Skin of body (tissue), 3 donors: ENCODE measurements at places on chromosomes 1 and 21. TPM values are rescaled to one million over a fixed set of nuclear protein-coding genes. Genes with fewer than 3 reads are reported as not detected.

Gene NTNG1
- 9.1 TPM for total RNA-seq

Gene EXTL1
- total RNA-seq: 0.69 TPM

Gene ERVH48-1
- 0.20 TPM for total RNA-seq

Gene KRTAP12-2
- 1.5 TPM for total RNA-seq

Gene OMA1
- total RNA-seq: 39.4 TPM

Gene CD84
- 3.8 TPM for total RNA-seq
